ENCODE measurements at places on chromosomes 13 and 19. TPM values are rescaled to one million over a fixed set of nuclear protein-coding genes. Genes with fewer than 3 reads are reported as not detected.

DNA sequence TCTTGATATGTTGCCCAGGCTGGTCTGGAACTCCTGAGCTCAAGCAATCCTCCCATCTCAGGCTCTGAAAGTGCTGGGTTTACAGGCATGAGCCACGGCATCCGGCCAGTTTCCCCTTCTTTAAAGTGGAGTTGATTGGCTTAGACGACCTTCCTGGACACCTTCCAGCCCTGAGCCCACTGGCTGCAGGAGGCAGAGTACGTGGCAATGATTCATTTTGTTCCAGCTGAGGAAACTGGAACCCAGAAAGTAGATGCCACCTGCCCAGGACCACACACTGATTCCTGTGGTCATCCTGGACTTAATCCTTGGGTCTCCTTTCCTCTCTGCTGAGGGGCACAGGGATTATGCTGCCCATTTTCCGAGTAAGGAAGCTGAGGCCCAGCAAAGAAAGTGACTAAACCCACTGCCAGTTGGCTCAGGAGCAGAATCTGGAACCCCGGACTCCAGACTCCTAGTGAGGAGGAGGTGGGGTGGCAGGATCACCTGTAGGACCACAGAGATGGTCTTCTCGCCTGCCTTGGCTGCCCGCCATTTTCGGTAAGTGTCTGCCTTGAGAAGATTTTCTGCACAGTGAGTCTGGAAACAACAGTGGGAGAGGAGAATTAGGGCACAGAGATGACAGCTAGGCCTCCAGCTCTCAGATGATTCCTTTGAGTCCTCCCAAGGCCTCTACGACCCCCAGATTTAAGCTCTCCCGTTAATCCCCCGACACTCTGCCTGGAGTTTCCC, 737 bp downstream of the XRCC1 start:
- peak overlapping the region; percentile 93 for H3K27ac ChIP-seq
- no peaks in the 10 kb centered on the region for H3K36me3 ChIP-seq
- H3K27me3 ChIP-seq, result no peaks in the 10 kb centered on the region
- H3K4me1 ChIP-seq, result peaks cover 14% of the 10 kb centered on the region

- no peaks in the 10 kb centered on the region for H3K4me1 ChIP-seq
- no peak overlapping the region for H3K27ac ChIP-seq
- DNase-seq, result no peak
- H3K36me3 ChIP-seq, result no peaks in the 10 kb centered on the region
- H3K4me3 ChIP-seq, result no peak overlapping the region
- no peaks in the 10 kb centered on the region for H3K27me3 ChIP-seq
These were observed 60.1 kb downstream of the RNASEH2B start for GRCh38 chr13:50969691-50970090.

- peaks cover 21% of the 10 kb centered on the region for H3K36me3 ChIP-seq
- H3K4me1 ChIP-seq, result peaks cover 56% of the 10 kb centered on the region
- peak overlapping the region; percentile 22 for H3K4me3 ChIP-seq
- no peak for DNase-seq
- H3K27ac ChIP-seq, result peak overlapping the region; percentile 68
These were observed 4.1 kb downstream of the ARHGEF1 start for GRCh38 chr19:41886761-41887710.

DNA sequence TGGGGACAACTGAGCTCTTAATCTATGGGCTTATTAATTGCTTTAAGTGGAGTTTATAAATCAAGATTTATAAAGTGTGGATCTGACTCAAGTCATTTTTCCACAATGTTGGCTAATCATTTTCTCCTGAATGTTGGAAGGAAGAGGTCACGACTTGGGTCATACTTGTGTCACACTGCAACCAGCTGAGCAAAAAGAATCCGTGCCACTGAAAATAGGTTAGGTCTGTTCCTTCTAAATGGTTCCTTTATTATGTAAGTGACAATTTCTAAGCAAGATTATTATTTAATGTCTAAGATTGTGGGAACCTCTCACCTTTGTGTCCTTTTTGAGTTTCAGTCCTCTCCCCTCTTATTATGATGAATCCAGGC, 178.6 kb downstream of the SHISA2 start:
- no peak for DNase-seq
- no peak overlapping the region for H3K4me3 ChIP-seq
- H3K27ac ChIP-seq, result no peak overlapping the region
- no peaks in the 10 kb centered on the region for H3K27me3 ChIP-seq

DNA sequence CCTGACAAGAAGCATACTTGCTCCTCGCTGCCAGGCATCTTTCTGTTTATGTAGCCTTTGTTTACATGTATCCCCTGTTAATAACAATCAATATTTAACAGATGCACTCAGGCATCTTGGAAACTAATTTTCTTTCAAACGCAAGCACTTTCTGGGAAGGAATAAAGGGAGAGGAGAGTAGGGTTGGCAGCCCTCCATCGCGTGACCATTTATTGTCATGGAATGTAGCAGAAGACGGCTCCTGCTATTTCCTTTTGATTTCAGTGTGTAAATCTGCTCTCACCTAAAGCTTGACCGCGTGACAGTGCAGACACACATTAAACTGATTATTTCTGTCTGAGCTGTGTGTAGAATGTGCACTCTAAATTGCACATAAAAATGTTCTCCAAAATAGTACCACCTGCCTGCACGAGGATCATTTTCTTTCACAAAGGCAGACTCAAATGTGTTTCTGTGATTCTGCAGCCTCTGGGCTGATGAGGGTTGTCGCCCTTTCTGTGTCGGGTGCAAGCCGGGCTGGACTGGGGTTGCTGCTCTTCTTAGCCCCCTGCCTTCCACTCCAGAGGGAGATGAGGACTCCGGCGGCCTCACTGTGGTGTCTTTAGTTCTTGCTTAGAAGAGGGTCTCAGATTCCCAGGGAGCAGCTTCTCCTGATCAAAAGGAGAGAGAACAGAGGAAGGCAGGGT, 223.5 kb upstream of the MAB21L1 start:
- peaks cover 8% of the 10 kb centered on the region for H3K4me1 ChIP-seq
- H3K36me3 ChIP-seq, result no peaks in the 10 kb centered on the region
- H3K27me3 ChIP-seq, result no peaks in the 10 kb centered on the region
- peak overlapping the region; percentile 51 for H3K27ac ChIP-seq
- peak overlapping the region; percentile 38 for H3K4me3 ChIP-seq

GRCh38 chr19:7267792-7268704, 26.2 kb downstream of the INSR start:
- H3K4me3 ChIP-seq, result no peak overlapping the region
- H3K36me3 ChIP-seq, result peaks cover 15% of the 10 kb centered on the region
- no peaks in the 10 kb centered on the region for H3K27me3 ChIP-seq

Gene USP12
- total RNA-seq, result 31.7 TPM

Gene F7
- not detected for total RNA-seq

Gene ZNF582
- total RNA-seq, result 0.87 TPM

DNA sequence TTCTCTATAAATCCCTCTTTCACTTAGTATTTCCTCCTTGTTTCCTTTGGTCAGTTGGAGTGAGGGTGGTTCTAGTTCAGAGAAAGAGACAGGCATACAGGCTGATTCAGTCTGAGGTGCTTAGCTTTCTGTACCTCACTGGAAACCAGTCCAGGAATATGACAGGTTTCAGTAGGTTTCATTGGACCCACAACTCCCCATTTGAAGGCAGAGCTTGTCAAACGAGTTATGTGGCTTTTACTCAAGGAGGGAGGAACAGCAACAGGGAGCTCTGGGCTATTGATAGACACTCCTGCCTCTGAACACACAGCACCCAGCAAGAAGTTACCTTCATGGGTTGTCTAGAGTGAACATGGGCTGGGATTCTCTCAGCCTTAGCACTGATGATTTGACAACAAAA, 14.5 kb downstream of the ACTN4 start:
- H3K4me3 ChIP-seq, result peak overlapping the region; percentile 4
- H3K4me1 ChIP-seq, result peaks cover 94% of the 10 kb centered on the region
- H3K36me3 ChIP-seq, result peaks cover 17% of the 10 kb centered on the region
- DNase-seq, result no peak
- H3K27me3 ChIP-seq, result no peaks in the 10 kb centered on the region

Gene CDX2
- total RNA-seq, result not detected

- no peaks in the 10 kb centered on the region for H3K4me1 ChIP-seq
- no peaks in the 10 kb centered on the region for H3K27me3 ChIP-seq
- no peak overlapping the region for H3K27ac ChIP-seq
- DNase-seq, result no peak
- peaks cover 9% of the 10 kb centered on the region for H3K36me3 ChIP-seq
- no peak overlapping the region for H3K4me3 ChIP-seq
These were observed 70.6 kb downstream of the ESD start for GRCh38 chr13:46726347-46726746.

DNA sequence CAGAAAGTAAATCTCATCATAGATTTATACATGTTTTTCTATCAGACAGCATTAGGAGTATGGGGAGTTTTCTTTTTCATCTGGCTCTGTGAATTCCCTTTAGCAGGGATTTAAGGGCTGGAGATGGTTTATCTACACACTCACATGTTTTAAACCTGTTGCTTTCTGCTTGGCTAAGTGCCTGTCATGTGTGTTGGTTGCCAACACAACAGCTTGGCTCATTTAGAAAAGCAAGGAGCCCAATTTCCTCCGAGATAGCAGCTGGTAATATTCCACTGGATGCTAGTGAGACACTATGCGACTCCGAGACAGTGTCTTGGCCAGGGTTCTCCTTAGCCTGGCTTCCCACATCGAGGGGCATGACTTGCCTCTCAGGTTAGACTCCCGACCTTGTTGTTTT, 83.3 kb downstream of the KLF5 start:
- H3K36me3 ChIP-seq, result no peaks in the 10 kb centered on the region
- H3K4me1 ChIP-seq, result peaks cover 7% of the 10 kb centered on the region
- no peak overlapping the region for H3K27ac ChIP-seq
- DNase-seq, result no peak
- no peaks in the 10 kb centered on the region for H3K27me3 ChIP-seq
- H3K4me3 ChIP-seq, result no peak overlapping the region

Gene GAPDHS
- total RNA-seq, result not detected

- no peak overlapping the region for H3K4me3 ChIP-seq
- H3K36me3 ChIP-seq, result no peaks in the 10 kb centered on the region
- DNase-seq, result no peak
- no peaks in the 10 kb centered on the region for H3K4me1 ChIP-seq
- H3K27me3 ChIP-seq, result no peaks in the 10 kb centered on the region
These were observed 152.0 kb upstream of the SLC10A2 start for GRCh38 chr13:103218253-103218652.

GRCh38 chr19:12766051-12766521, 9.3 kb downstream of the HOOK2 start:
- H3K27ac ChIP-seq, result peak overlapping the region; percentile 72
- no peaks in the 10 kb centered on the region for H3K27me3 ChIP-seq
- H3K4me3 ChIP-seq, result peak overlapping the region; percentile 49
- peaks cover 97% of the 10 kb centered on the region for H3K36me3 ChIP-seq
- no peaks in the 10 kb centered on the region for H3K4me1 ChIP-seq

GRCh38 chr13:113648216-113648610, 9.8 kb downstream of the ATP4B start:
- no peak overlapping the region for H3K4me3 ChIP-seq
- DNase-seq, result no peak
- no peaks in the 10 kb centered on the region for H3K36me3 ChIP-seq
- H3K27ac ChIP-seq, result no peak overlapping the region

GRCh38 chr13:39536906-39537305, 66.1 kb downstream of the LHFPL6 start:
- H3K27me3 ChIP-seq, result no peaks in the 10 kb centered on the region
- no peak overlapping the region for H3K27ac ChIP-seq
- no peak for DNase-seq
- H3K4me3 ChIP-seq, result no peak overlapping the region
